Karpas-422 (cell line): ENCODE measurements at places on chromosomes 12 and 14.

DNA sequence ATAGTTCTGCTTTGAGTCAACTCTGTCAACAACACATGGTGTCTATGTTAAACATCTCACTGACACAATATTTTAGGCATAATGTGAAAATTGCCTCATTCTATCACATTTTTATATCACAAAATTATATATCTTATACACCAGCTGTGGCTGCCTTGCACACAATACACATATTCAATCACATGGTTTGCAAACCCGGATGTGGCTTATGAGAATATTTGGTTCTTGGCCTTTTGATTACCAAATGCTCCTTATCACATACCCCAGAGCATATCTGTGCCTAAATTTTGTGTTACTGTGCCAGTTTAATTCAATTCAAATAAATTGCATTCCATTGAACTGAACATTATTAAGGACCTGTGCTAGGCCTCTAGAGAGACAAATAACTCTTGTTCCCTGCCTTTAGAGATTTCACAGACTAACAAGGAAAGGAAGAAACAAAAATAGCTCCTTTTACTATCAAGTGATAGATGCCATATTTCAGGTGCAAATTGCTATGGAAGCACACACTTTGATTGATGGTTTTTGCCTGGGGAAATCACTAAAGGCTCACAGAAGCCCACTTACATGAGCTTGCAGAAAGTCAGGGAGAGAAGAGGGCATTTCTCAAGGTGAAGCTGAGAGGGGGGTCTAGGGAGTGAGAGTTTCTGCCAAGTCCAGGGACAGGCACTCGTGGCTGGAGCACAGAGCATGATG is 63.4 kb downstream of the PPP1R36 start:
- no peak for DNase-seq

- peak; percentile 80 for DNase-seq
Measured at GRCh38 chr12:122865268-122866231, 30.3 kb downstream of the HIP1R start.

DNA sequence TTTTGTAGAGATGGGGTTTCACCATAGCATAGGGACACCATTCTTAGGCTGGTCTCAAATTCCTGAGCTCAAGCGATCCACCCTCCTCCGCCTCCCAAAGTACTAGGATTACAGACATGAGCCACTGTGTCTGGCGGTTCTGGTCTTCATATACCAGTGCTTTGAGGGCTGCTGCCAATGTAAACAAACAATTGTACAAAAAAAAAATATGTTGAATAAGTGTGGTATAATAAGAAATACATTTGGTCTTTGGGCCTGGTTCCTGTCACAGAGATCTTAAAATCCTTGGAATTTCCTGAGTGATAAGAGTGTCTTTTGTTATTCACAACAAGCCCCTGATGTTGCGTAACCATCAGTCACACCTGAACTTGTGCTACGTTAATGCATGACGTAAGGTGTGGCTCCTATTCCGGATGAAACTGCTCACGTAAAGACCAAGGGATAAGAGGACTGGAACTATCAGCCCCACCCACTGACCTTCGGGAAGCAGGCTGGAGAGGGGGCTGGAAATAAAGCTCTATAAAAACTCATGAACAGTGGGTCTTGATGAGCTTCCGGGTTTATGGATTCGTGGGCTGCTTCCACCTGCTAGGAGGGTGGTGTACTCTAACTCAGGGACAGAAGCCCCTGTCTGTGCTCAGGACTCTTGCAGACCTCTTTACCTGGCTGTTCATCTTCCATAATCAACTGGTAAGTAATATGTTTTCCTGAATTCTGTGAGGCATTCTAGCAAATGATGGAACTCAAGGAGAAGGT is 16.5 kb upstream of the RIMKLB start:
- no peak for DNase-seq

- no peak for DNase-seq
Measured at GRCh38 chr12:127012109-127012508, 1254.9 kb upstream of the TMEM132C start.

- DNase-seq, result no peak
Measured at GRCh38 chr14:38527502-38527878, 271.6 kb upstream of the CLEC14A start.

GRCh38 chr12:49689785-49690184 is 17.4 kb downstream of the FMNL3 start:
- no peak for DNase-seq

DNA sequence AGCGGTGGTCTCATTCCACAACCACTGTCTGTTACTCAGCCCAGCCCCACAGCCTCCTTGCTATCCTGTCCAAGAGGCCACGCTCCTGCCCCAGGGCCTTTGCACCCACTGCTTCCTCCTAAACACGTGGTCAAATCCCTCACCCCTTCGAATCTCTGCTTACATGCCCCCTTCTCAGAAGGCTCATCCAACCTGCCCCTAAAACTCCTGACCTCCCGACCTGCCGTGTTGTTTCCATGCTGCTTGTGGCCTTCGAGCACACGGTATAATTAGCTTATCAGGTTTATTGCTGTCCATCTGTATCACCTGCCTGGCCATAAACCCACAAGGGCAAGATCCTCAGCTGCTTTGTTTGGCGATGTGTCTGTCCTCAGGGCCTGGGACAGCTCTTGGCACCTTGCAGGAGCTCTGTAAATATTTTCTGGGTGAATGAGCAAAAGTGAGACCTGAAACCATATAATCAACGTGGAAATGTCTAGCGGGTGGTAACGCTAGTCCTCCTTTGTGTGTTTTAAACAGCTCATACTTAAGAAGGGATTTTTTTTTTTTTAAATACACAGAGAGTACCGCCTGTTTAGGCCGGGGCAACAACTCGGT is 36.0 kb downstream of the SCARB1 start:
- no peak for DNase-seq

- no peak for DNase-seq
Measured at GRCh38 chr12:92747151-92747550, 44.4 kb downstream of the PLEKHG7 start.

GRCh38 chr14:105089746-105090492 is 24.7 kb upstream of the GPR132 start:
- no peak for DNase-seq

GRCh38 chr12:15532364-15532977 is 210.2 kb downstream of the PTPRO start:
- peak; percentile 72 for DNase-seq

- no peak for DNase-seq
Measured at GRCh38 chr14:34538871-34539406, 562 bp downstream of the EAPP start.

DNA sequence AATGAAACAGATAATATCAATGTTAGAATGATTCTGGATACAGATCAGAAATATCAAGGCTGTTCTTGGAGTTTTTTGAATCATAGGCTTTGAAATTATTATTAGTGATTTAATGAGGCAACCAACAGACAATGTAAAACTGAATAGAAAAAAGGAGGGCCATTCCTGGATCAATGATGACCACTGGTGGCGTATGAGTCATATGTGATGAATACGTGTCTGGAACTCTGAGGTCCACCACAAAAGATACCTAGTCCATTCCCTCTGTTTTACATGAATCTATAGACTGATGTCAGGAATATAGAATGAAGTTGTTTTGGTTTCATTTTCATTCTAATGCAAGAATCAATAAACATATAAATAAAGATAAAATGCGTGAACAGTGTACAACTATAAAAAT is 78.3 kb upstream of the RTL1 start:
- DNase-seq, result no peak

GRCh38 chr12:116916714-116917114 is 6.0 kb downstream of the FBXW8 start:
- DNase-seq, result peak; percentile 81

- DNase-seq, result no peak
Measured at GRCh38 chr14:104116288-104116755, 22.1 kb upstream of the KIF26A start.

DNA sequence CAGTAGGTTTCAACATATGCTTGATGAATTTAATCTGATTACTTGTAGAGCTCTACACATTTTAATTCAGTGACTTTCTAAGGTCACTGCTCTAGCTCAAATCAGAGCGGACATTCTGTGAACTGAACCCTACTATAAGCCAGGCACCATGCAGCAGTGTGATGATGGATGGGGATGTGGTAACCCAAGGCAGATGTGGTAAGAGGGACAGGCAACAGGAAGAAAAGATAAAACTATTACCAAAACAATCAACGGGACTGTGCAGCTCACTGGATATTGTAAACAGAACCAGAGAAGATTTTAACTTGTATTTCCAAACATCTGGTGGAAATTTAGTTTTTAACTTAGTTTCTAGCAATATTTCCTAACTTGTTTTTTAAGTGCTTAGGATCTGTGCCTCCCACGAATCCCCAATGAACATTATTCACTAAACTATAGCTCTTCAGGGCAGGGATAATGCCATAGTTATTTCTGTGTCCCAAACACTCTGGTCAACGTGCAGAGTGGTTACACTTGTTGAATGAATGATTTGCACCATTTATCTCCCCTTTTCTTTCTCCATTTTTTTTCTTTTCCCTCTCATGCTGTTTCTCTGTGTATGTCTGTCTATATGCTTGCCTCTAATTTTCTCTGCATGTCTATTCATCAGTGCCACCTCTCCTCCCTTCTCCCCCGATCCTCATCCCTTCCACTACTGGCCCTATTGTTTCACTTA is 3.0 kb downstream of the ERO1A start:
- DNase-seq, result no peak

GRCh38 chr12:32587581-32588495 is 91.3 kb upstream of the DNM1L start:
- no peak for DNase-seq

DNA sequence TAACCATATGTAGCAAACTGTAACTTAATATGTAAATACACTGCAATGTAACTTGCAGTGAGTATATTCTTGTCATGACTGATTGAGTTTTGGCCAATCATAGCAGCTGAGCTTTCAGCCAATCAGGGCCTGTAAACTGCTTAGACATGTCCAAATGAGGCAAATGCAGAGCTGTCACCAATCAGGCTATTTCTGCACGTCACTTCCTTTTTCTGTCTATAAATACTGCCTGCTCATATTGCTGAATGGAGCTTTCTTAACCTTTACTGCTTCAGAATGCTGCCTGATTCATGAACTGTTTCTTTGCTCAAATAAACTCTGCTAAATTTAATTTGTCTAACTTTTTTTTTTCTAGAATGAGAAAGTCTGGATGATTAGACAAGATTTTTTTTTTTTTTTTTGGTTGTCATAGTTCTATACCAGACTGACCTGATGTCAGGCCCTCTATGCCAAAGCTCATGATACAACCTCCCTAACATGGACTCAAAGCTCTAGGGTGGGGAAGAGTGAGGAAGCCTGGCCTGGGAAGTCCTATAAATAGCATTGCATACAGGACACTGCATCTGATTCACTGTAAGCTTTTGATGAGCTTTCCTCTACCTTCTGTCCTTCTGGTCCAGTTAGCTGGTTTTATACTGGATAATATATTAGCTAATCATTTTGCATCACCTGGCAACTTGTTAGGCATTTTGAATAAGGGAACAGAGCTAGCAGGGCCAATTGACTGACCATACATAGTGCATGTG is 12.0 kb downstream of the MGP start:
- peak; percentile 66 for DNase-seq

- DNase-seq, result no peak
Measured at GRCh38 chr12:81255947-81256346, 178.1 kb downstream of the ACSS3 start.

DNA sequence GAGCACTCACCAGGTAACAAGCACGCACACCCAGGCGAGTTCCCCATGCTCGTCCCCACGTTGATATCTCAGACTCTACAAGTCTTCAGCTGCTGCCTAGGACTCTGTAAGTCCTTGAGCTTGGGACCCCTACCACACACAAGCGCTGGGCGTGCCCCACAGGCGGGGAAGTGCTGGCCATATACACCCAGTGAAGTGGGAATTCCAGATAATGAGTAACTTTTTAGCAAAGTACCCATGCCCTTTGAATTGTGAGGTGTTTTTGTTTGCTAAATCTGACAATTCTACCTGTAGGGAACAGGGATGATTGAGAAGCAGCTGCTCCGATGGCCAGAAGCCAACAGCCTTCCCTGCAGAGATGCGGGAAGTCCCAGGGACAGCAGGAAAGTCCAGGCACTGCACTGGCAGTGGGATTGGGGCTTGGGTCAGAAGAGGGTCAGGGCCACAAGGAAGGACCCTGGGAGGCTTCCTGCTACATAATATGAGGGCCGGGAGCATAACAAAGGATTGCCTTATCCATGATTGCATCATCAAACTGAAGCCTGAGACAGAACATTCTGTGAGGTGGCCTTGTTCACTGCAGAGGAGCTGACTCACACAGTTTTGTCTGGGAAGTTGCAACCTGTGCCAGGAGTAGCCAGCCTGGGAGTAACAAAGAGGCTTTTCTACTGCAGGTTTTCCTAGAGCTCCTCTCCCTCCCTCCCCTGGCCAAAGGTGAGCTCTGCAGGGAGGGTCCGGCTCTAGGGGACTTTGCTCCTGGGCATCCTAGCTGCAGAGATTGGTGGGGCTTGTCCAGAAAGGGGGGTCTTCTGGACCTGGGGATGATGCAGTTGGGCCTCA is 13.2 kb upstream of the SERPINA3 start:
- DNase-seq, result no peak

DNA sequence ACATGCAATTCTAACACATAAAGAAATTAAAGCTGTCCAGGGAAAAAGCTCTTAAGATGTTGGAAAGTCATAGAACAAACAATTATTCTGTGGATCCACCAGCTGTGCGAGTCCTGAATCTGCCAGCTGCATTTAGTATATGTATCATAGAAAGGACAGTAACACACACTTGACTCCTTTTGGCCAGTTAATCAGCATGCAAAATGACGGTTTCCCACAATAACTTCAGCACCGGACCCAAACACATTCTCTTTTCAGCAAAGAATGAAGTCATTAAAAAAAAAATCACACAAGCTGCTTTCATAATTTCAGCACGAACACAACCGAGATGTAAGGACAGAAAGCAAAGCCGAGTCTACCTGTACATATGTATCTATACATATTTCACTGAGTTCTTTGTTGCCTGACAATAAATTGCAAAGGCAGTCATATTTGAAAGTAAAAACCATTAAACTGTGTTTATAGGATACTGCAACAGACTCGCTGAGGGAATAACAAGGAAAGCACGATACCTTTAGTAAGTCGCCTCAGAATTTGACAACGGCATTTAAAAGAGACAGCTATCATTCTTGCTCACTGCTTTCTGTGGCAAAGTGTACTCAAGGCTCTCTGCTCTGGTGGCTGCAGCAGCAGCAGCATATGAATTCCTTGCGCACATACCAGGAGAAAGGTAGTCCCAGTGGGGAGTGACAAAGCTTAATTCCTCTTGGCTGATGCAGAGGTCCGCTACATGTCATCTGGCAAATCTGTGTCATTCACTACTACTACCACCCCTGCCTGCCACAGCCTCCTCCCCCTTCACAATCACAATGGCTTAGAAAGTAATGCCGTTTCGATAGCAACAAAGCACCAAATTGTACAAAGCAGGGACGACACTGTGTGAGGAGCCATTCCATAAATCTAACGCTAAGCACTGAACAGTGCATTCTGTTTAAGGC is at the start of gene GRIP1:
TSS of gene GRIP1 (minus strand) at position 739 of the 938 bp plus-strand sequence. CDS start at position 567, 172 bp downstream.
- DNase-seq, result no peak

DNA sequence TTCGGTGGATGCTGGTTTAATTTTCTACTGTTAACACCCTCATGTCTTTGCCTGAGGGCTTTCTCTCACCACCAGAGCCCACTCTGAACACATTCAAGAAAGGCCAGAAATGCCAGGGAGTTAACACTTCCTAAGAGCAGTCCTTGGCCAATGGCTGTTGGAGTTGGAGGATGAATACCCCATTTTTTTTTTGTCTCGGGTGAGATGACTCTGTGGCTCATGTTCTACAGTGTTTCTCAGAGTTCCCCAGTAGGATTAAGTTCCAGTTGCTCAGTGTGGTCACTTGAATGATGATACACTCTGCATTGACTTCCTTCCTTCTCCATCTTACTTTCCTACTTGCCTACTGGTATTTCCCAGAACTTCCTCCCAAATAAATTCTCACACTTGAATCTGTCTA is 65.8 kb downstream of the FOS start:
- no peak for DNase-seq
